Stimulated activated CD8-positive, alpha-beta memory T cell treated with anti-CD3 and anti-CD28 coated beads, Interleukin-7, amount 100 ng/mL, for 48 hours (primary cell): ENCODE measurements at places on chromosomes 4 and X.

DNA sequence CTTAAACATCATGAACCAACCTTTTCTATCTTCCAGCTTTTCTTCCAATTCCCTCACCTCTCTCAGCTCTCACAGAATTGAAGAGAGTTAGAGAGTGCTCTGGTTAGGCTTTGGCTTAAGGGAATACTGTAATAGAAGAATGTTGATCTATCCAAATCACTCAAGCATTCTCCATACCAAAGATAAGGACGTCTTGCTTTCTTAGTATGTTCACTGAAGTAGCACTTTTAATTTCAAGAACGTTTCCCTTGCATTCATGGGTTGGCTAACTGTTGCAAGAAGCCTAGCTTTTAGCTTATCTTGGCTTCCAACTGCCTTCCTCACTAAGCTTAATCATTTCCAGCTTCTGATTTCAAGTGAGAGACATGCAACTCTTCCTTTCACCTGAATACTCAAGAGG lies 43.2 kb downstream of the FANCB start:
- DNase-seq: no peak

DNA sequence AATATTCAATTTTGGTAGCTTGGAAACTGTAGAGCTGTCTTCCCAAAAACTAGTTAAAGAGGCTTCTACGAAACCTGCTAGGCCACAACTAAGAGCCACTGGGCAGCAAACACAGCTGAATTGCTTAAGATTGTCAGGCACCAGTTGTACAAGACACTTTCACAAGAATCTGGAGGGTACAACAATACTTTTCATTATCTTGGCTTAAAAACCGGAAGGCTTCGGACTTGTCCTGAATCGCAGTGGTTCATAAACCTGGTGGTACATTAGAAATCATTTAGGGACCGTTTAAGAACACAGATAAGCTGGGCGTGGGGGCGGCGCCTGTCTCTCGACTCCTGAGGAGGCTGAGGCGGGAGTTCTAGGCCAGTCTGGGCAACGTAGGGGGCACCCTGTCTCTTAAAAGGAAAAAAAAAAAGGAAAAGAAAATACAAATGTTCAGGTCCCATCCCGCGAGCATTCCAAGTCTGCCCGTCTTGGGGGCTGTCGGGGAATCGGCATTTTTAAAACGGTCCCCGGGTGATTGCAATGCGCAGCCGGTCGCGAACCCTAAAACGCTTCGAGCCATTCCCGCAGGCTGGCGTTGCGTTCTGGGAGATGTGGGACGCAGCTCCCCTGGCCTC lies 763 bp downstream of the PYURF start:
- DNase-seq: peak; percentile 32

- DNase-seq: peak; percentile 6
Observed at GRCh38 chr4:73257651-73258435, 755 bp downstream of the ANKRD17 start.

DNA sequence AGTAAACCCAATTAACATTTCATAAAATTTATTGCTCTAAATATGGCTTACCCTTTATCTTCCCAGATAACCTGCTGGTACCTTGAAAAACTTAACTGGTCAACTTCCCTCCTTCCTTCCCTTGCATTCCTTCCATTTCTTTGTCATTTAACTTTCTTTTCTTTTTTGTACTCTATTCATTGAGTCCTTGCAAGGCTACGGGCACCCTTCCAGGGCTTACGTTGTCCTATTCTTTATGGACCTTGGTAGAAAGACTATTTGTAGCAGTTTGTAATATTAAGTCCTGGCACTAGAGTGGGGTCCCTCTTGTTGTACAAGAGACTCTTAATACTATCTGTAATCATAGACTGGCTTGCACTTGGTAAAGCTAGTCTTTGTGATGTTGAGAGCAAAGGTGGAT lies 8.0 kb upstream of the GATB start:
- no peak for DNase-seq

- no peak for DNase-seq
Observed at GRCh38 chr4:140935254-140935653, 179.1 kb upstream of the TBC1D9 start.

GRCh38 chr4:10018818-10019461 lies 2.4 kb downstream of the SLC2A9 start:
- DNase-seq: peak; percentile 84

DNA sequence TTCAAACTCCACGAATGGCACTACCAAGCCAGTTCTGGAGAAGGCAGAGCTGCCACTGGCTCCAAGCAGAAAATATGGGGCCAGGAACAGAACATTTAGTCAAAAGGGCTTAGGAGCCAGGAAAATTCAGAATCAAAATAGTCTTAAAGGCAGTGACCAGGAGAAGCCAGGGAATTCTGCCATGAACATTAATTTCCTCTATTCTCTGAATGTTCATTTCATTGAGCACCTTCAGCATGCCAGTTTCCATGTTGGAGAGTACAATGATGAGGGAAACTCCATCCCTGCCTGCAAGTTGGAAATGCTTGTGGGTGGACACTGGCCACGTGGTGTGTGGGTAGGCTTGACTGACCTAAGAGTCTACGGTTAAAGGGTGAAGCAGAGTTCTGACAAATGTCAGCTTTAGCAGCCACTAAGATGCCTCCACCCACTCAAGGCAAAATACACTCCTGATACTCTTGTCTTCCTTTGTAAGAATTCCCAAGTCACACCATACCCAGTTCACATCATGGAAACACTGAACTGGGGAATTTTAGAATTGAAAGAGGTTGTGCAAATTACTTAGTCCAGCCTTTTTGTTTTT lies 190.1 kb upstream of the C1QTNF7 start:
- DNase-seq: no peak

DNA sequence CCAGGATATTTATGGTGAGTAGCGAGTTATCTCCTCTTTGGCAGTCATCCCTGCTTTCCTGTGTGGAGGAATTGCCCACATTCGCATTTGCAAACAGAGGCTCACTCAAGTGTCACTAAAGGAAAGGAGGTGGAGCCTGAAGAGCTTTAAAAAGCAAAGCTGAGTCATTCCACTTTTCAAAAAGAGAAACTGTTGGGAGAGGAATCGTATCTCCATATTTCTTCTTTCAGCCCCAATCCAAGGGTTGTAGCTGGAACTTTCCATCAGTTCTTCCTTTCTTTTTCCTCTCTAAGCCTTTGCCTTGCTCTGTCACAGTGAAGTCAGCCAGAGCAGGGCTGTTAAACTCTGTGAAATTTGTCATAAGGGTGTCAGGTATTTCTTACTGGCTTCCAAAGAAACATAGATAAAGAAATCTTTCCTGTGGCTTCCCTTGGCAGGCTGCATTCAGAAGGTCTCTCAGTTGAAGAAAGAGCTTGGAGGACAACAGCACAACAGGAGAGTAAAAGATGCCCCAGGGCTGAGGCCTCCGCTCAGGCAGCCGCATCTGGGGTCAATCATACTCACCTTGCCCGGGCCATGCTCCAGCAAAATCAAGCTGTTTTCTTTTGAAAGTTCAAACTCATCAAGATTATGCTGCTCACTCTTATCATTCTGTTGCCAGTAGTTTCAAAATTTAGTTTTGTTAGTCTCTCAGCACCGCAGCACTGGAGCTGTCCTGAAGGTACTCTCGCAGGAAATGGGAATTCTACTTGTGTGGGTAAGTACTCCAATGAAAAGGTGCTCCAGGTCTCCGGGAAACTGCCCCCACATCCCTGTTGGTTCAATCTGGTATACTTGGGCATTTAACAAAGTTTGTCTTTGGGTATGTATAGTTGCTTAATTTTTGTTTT lies at the start of gene EGF:
Gene EGF (plus strand): TSS at position 178 of the 890 bp plus-strand sequence. CDS start 453 bp downstream, at position 631.
- no peak for DNase-seq

DNA sequence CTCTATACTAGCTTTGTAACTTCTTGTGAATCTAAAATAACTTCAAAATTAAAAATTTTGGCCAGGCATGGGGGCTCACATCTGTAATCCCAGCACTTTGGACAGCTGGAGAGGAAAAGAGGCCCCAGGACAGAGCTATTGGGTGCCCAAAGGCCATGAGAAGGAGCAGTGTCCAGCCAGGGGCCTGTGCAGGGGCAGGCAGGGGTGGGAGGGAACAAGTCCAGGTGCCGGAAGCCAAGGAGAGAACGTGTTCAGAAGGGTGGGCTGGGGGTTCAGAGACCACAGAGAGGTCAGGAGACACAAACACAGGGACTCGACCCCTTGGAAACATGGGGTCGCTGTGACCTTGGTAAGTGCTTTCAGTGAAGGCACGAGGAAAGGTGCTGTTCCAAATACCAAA lies 138.9 kb downstream of the EVC2 start:
- no peak for DNase-seq

- peak; percentile 37 for DNase-seq
Observed at GRCh38 chr4:9703391-9703790, 78.0 kb upstream of the DRD5 start.

DNA sequence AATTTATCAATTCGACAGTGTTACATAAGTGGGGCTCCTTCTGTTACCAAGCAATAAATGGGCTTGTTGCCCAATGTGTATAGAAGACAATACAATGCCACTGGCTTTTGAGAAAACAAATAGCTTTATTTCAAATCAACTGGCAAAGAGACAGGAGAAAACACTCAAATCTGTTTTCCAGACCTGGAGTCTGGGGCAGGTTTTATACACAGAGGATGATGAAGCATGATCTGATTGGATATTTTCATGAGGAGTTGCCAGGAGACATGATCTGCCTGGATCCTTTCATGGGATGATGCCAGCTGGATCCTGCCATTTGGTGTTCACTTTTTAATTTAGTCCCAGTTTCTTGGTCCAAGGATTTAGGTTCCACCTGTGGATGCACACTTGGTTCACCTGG lies 287.9 kb downstream of the CXXC4 start:
- DNase-seq: no peak

GRCh38 chr4:76206222-76206942 lies 7.2 kb downstream of the SCARB2 start:
- no peak for DNase-seq

DNA sequence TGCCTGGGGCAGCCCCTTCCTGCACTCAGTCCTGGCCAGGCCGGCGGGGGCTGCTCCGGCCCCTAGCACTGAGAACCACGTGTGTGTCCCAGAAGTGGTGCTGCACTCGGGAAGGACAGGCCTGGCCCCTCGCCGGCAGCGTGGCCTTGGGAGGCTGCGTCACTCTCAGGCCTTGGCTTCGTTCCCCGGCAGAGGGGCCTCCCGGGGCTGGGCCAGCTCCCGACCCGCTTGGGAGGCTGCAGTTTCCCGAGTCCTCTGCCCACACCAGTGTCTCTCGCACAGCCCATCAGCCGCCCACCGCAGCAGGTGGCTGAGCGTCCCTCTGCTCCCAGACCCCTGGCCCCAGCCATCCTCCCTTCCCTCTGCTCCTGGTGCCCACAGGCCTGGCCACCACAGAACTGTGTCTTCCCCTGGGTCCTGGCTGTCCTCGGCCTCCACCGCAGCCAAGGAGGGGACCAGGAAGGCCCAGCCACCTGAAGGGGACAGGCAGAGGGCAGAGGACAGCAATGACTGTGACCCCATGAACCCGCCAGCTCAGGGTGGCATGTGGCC lies 10.9 kb upstream of the CPLX1 start:
- no peak for DNase-seq

DNA sequence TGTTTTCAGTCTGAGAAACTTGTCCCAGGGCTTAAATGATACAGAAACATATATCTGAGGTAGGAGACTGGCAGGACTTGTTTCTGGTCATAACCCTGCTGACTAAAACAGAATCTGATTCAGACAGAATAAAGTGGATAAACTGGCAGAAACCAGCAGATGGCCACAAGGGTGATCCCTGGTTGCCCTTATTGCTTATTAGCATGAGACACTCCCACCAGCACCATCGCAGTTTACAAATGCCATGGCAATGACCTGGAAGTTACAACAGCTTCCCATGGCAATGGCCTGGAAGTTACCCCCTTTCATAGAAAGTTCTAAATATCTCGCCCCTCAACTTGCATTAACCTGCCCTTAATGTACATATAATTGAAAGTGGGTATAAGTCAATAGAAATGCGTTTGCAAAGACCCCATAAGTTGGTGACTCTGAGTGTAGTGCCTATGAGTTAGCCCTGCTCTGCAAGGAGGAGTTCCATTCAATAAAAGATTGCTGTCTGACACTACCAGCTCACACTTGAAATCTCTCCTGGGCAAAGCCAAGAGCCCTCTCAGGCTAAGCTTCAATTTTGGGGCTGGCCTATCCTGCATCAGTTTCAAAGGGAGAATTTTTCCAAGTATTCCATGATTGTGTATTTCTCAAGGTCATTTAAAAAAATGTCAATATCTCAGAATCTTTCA lies 52.9 kb upstream of the PAGE5 start:
- no peak for DNase-seq

- DNase-seq: peak; percentile 72
Observed at GRCh38 chrX:150731795-150732194, 38.6 kb downstream of the MTMR1 start.

DNA sequence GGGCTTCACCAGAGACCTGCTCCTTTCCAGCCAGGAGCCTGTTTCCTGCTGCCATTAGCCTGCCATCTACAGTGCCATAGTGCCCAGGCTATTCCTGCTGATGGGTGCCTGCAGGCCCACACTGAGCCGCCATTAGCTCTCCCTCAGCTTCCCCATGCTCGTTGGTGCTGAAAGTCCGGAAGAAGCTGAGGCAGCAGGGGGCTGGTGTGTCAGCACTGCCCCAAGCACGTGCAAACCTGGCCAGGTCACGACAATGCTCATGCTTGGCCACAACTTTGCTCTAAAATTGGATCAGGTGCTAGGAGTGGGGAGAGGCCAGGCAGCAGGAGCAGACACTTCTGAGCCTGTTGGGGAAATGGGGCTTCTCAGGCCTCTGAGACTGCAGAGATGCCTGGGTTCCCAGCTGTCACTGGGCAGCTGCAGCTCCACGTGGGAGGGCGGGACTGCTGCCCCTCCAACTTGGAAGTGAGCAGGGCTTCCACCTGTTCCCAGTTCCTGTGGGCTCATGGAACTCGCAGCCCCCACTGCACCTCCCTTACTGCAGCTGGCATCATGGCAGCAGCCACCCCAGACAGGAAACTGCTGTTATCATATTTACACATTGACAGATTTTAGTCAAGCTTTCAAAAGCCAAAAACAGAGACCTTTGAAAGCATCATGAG lies 913.9 kb downstream of the FSTL5 start:
- no peak for DNase-seq

GRCh38 chrX:70033348-70034051 lies 16.2 kb downstream of the AWAT2 start:
- DNase-seq: peak; percentile 3

GRCh38 chr4:27018910-27019309 lies 158.3 kb downstream of the STIM2 start:
- DNase-seq: no peak

GRCh38 chr4:108070775-108071174 lies 81.1 kb downstream of the HADH start:
- no peak for DNase-seq

DNA sequence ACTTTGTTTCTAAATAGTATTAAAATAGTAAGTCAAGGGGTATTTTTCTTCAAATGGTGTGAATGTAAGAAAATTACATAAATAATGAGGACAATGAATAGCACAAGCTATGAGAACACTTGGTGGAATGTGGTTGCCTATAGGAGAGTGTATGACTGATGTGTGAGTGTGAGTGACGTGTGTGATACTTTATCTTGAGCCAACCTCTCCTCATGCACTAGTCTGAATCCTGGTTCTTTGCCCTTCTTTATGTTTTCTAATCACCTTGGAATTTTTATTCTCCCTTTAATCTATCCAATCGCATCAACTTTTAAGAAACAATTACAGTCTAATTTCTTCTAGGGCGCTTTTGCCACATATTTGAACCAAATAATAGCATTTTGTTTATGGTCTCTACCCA lies 98.2 kb downstream of the YIPF7 start:
- DNase-seq: no peak

- DNase-seq: no peak
Observed at GRCh38 chr4:29131304-29131703, 1588.9 kb upstream of the PCDH7 start.

GRCh38 chr4:82957045-82957444 lies 53.6 kb downstream of the LIN54 start:
- no peak for DNase-seq
